ENCODE measurements at places on chromosomes 3 and 15. TPM values are rescaled to one million over a fixed set of nuclear protein-coding genes. Genes with fewer than 3 reads are reported as not detected.

The TRIM71 gene
- total RNA-seq, result 0.05 TPM

The CCRL2 gene
- 1.7 TPM for total RNA-seq

The FBXW12 gene
- total RNA-seq, result 0.14 TPM

The ARHGAP11A gene
- total RNA-seq, result 95.7 TPM

The GOLGA8T gene
- not detected for total RNA-seq

The CHRM5 gene
- not detected for total RNA-seq

The SPINT1 gene
- 12.9 TPM for total RNA-seq

The GABRR3 gene
- 0.05 TPM for total RNA-seq

The SLC2A2 gene
- total RNA-seq, result not detected

The STAC gene
- not detected for total RNA-seq

The AHSG gene
- not detected for total RNA-seq

The GOLGA6A gene
- total RNA-seq, result not detected

The FANCD2OS gene
- not detected for total RNA-seq

The SLC28A1 gene
- not detected for total RNA-seq

The RETNLB gene
- total RNA-seq, result not detected

The MCTP2 gene
- 49.8 TPM for total RNA-seq

The GPR27 gene
- total RNA-seq, result 1.0 TPM

The FILIP1L gene
- total RNA-seq, result 1.4 TPM

The SHC4 gene
- total RNA-seq, result 21.2 TPM

The OR5K4 gene
- total RNA-seq, result not detected

The CSTA gene
- not detected for total RNA-seq

The KCNH8 gene
- total RNA-seq, result not detected

The CADPS gene
- total RNA-seq, result not detected

The KCTD6 gene
- total RNA-seq, result 5.8 TPM

The DMXL2 gene
- total RNA-seq, result 3.4 TPM

The AZI2 gene
- 35.6 TPM for total RNA-seq

The CCR8 gene
- total RNA-seq, result 5.7 TPM

The PPCDC gene
- total RNA-seq, result 24.5 TPM

The PPP2R3A gene
- total RNA-seq, result 0.49 TPM

The TPRG1 gene
- total RNA-seq, result 25.9 TPM

The DOCK3 gene
- total RNA-seq, result 1.7 TPM

The NR2E3 gene
- not detected for total RNA-seq

The MME gene
- total RNA-seq, result not detected

The ARGFX gene
- not detected for total RNA-seq

The MOBP gene
- not detected for total RNA-seq
